ENCODE measurements at places on chromosomes 1 and 21.

DNA sequence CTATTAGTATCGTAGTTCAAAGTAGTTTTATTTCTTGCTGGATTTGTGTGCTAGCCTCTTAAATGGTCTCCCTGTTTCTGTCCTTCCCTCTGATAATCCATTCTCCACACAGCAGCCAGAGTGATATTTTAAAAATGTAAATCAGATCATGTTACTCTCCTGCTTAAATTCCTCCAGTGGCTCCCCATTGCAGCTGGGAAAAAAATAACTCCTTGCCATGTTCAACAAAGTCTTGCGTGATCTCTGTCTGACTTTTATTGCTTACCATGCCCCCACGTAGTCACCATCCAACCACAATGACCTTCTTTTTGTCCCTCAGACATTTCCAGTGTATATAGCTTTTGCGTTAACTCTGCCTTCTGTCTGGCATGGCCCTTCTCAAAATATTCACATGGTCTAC is 178.8 kb downstream of the FGGY start:
- DNase-seq = no peak

- no peak for DNase-seq
These were observed 132.0 kb downstream of the FOXD2 start for GRCh38 chr1:47569681-47570470.

- DNase-seq = no peak
These were observed 44.9 kb downstream of the LRRC8D start for GRCh38 chr1:89865498-89866382.

GRCh38 chr1:22704440-22705067 is 6.1 kb upstream of the EPHB2 start:
- DNase-seq = peak; percentile 21

- no peak for DNase-seq
These were observed 1338.7 kb upstream of the ADGRL2 start for GRCh38 chr1:80462006-80462405.

GRCh38 chr1:209585197-209585596 is 1.7 kb downstream of the CAMK1G start:
- no peak for DNase-seq

Data from T-helper 17 cell (primary cell).